ENCODE measurements at places on chromosomes 12 and 14.
A peak's percentile ranks its signal among the peaks of the same experiment; 100 is the strongest.

- no peak for DNase-seq
These were observed 122.5 kb upstream of the BCAT1 start for GRCh38 chr12:25071366-25071765.

DNA sequence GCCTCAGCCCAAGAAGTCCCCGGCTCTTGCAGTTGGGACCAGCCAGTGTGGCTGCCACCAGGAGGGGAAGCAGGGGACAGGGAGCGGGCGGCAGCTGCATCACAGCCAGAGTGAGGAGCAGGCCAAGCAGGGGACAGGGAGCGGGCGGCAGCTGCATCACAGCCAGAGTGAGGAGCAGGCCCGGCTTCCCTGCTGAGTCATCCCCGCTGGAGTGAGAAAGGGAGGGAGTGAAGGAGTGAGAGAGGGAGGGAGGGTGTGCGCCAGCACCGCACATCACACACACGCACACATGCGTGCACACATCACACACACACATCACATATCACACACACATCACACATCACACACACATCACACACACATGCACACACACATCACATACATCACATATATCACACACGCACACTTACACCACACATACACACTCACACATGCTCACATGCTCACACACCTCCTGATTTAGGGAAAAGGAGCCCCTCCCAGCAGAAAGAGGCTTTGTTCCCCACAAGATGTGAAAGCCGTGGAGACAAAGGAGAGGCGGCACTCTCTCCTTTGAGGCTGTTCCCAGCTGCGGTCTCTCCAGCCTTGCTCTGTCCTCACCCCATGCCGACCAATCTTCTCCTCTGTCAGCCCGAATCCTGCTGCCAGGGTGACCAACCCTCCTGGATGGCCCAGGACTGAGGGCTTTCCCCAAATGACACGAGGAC is 16.7 kb upstream of the ZDHHC22 start:
- DNase-seq = no peak

- no peak for DNase-seq
These were observed 16.9 kb downstream of the LTBP2 start for GRCh38 chr14:74595006-74595735.

GRCh38 chr12:124543590-124544310 is 23.7 kb downstream of the NCOR2 start:
- no peak for DNase-seq

DNA sequence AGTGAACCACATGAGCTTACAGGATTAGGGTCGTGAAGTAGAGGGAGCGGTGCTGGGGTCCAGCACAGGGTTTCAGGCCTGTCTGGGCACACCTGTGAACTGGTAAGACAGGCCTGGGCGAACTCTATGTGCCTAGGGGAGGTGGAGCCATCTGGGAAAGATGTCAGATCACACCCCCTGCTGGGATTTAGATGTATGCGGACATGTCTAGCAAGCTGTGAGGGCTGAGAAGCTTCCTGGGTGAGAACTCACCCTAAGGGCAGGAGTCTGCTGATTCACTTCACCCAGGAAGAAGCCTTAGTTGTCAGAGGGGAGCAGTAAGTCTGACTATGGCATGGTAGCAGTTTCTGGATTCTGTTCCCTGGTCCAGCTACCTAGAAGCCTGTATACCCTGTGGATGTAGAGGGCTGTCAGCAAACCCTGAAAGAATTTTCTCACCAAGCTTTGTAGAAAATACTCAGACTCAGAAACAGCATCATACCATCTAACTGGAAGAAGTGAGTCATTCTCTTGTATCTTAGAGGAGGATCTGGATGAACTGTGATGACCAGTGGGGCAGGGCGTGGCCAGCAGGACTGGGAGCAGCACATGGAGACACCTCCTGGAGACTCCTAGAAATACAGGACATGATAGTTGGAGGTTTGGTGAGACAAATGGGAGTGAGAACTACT is 11.2 kb upstream of the PYGL start:
- DNase-seq = peak; percentile 81

DNA sequence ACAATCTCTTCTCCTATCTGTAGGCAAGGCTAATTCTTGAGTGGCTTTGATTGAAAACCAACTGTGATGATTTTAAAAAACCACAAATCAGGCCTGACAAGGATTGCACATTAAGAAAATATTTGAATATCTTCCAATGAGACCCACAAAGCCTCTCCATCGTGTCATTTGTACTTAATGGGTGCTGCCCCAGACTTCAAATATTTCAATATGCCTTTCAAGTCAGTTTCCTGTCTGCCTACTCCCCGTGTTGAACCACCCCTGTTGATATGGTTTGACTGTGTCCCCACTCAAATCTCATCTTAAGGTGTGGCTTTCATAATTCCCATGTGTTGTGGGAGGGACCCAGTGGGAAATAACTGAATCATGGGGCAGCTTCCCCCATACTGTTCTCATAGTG is 159.7 kb upstream of the EGLN3 start:
- DNase-seq = no peak

DNA sequence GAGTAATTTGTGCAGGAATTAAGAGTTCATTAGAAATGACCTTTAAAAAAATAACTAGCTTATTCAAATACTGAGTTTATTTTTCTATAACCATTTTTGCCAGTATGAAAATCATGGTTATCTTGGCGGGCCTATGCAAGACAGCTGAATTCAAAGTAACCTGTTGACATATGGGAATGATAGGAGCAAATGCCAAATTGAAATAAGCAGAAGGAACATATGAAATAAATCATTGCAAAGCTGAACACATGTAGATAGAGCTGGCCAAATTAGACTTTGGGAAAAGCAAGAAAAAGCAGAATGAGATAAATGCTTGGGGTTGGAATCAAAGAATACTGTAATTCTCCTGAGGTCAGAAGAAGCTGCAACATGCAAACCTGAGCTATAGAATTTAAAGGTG is 372.5 kb downstream of the ADAMTS20 start:
- no peak for DNase-seq

GRCh38 chr12:51027342-51027835 is 1.2 kb upstream of the SLC11A2 start:
- no peak for DNase-seq

DNA sequence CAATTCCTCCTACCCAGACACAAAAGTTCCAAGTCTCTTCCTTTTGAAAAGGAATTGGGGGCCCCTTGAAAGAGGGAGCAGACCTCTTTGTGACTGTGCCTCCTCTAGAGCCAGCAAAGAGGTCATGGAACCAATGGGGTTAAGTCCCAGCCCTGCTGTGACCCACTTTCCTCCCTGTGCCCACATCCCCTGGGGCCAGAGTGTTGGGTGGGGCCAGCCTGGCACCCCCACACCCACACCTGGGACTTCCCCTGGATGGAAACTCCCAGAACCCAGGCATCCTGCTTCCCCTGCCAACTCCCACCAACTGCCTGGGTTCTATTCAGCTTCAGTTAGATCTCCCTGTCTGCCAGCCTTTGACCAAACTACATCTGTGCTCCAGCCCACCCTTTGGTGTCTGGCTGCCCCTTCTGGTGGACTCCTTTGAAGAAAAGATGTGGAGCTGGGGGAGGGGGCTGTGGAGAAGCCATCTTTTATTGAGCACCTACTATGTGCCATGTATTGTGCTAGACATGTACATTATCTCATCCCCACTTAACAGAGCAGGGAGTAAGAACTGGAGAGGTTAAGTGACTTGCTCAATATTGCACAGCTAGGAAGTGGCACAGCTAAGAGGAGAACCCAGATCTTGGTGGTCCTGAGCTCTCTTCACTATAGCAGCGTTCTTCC is 4.6 kb upstream of the RARG start:
- no peak for DNase-seq

DNA sequence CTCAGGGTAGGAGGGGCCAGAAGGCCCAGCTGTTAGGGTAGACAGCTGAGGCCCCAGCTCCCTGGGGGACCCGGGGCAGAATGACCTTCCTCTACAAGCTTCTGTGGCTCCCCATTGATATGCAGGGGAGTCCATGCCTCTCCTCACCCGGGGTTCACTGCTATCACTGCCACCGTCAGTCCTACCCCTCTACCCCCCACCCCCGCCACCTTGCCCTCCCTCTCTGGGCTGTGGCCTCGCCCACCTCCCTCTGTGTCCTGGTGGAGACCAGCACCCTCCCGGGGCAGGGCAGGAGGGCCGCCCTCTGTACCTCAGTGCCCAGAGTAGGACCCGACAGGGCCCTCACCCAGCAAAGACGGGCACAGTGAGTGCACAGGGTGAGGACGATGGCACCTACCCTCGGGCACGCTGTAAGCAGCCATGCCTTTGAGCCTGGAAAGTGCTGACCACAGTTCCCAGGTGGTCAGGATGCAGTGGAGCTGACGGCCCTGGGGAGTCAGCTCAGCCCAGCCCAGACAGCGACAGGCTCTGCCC is 88.4 kb upstream of the SFSWAP start:
- no peak for DNase-seq

DNA sequence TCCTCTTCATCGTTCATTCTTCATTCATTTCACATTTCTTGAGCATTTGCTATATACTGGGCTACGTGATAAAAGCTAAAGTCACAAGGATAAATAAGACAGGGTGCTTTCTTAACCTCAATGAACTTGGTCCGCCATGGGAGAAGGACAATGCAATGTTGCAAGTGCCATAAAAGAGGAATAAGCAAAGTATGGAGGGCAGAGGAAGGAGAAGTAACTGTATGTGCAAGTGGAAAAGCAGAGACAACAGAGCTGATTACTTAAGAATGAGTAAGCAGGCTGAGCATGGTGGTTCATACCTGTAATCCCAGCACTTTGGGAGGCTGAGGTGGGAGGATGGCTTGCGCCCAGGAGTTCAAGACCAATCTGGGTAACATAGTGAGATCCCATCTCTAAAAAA is 14.4 kb downstream of the AREL1 start:
- DNase-seq = no peak

GRCh38 chr12:101738920-101739665 is at the start of gene SYCP3:
Gene SYCP3, minus strand, starts transcription at chr12:101739462. Its CDS starts 1,527 bp downstream, at chr12:101737935.
- no peak for DNase-seq

DNA sequence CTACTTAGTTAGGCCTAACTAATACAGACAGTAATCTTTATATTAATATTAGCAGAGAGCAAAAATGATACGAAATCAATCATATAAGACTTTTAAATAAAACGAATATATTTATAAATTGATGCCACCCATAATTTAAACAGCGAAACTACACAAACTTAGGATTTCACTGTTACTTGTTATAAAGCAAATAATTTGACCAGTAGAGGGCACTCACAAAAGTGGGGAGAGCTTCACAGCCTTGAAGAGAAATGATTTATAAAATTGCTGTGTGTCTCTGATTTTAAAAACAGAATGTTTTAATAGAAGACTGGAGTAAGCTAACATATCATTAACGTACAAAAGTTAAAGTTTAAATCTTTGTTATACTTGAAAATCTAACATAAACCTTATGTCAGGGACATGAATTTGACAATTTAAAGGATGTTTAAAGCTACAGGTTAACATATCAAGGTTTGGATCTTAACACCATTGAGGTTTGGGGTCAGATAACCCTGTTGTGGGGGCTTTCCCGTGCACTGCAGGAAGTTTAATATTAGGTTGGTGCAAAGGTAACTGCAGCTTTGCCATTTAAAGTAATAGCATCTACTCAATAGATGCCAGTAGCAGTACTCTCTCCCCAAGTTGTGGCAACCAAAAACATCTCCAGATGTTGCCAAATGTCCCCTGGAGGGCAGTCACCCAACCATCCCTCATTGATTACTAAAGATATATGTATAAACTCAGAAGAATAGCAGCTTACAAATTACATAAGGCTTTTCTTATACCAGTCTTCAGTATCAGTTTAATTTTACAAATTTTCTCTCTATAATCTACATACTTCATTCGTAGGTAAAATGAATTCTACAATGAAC is 9.3 kb downstream of the KRAS start:
- no peak for DNase-seq

GRCh38 chr12:22101749-22102243 is 55.8 kb downstream of the CMAS start:
- no peak for DNase-seq

GRCh38 chr12:79921786-79922185 is 13.1 kb downstream of the PPP1R12A start:
- DNase-seq = no peak

DNA sequence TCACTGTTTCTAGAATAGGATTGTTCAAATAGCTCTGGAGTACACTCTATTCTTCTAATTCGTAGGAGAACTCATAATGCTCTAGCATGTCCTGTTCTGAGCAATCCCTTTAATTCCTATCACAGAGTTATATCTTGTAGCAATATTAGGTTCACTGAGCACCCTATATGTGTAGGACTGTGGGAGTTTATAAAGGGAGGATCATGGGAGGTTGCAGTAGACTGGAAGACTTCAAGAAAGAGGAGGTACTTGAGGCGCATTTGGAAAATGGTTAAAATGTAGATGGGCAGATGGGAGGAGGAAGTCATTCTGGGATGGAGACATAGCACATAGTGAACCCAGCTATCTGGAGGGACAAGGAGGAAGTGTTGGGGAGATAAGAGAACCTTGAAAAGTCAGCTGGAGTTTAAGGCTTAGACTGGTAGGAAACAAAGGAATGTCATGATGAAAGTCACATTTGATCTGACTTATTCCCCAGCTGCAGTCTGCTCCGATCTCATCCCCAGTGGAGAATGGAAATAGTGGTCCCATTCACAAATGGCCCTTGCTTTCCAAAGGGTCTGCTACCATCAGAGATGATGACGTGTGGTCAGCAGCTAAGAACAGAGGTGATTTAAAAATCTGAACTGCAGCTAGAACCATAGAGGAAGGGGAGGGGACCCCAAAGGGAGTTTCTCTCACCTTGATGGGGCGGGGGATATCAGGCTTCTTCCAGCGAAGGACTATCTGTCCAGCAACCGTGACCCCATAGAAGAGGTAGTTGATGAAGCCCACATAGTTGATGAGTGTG is 10.1 kb upstream of the CEBPE start:
- DNase-seq = no peak

DNA sequence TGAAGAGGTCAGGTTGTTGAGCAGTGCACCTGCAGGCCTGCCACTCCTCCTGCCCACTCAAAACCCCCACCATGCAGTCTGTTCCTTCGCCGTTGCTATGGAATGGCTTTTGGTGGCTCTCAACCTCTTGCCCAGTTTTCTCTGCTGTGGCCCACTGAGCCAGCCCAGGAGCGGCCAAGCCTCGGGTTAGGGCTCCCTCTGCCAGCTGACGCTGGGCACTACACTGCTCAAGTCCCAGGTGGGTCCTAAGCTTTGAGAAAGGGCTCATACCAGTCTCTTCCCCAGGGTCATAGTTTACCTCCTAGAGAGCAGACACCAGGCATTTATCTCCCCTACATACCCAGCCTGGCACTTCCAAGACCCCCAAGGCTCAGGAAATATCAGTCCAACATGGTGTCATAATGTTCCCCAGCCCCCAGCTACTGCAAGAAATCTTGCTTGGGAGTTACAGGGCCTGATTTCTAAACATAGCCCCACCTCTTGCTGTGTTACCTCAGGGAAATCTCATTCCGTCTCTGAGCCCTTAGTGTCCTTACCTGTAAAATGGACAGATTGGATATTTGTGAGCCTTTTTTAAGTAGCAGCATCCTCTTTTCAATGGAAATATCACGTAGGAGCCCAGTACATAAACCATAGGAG is 59.4 kb downstream of the TSPAN11 start:
- peak; percentile 98 for DNase-seq

- no peak for DNase-seq
These were observed 10.4 kb downstream of the KLRB1 start for GRCh38 chr12:9597365-9597764.

DNA sequence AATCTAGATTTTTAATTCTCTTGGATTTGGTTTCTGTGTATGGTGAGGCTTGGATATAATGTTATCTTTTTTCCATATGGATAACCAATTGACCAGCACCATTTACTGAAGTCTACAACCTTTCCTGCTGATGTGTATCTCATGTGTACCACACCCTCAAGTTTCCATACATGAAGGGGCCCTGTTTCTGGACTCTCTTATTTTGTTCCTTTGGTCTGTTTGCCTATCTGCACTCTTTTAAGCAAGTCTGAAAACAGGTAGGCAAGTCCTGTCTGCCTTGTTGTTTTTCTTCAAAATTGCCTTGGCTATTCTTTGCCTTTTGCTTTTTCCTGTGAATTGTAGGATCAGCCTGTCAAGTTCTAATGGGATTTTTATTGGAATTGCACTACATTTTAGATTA is 44.6 kb downstream of the MAX start:
- DNase-seq = no peak
